ENCODE measurements at places on chromosomes 3 and 15.
A peak's percentile ranks its signal among the peaks of the same experiment; 100 is the strongest.

- no peak for DNase-seq
These were observed 280.4 kb downstream of the CD47 start for GRCh38 chr3:107810171-107811071.

DNA sequence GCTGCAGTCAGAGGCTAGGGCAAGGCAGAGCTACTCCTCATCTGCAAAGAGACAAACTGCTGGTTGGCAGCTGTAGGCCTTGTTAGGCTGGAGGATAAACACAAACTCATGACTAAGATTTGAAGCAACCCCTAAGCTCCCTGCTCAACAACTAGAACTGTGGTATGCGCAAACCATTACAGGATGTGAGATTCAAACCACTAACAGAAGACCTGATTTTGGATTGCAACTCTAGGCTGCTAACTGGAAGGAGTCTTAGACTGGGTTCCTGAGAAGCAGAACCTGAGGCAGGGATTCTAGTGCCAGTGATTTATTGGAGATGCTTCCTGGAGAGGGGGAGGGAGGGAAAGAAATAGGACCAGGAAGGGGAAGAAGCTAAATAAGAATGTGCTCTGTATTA, 22.5 kb downstream of the CCR4 start:
- DNase-seq, result no peak

DNA sequence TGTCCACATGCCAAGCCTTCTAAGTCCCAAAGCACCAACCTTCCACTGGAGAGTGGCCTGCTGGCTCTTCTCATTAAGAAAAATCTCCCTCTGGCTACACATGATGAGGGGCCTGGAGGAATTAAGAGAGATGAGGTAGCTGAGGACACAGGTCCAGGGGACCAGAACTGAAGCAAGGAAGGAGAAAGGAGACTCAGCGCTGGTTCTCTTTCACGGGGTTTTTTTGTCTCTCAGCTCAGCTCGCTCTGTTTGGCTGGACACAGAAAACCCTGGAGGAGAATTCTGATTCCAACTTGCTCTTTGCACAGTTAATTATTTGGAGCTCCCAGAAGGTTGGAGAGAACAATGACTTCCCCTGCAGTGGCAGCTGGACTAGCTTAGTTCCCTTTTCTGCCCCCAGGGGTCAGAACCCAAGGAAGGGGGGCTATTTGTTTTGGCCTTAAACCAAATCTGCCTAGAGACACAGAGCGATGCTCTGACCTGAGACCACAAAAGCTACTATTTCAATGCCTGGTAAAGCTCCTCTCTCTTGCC, 507.6 kb downstream of the FHIT start:
- DNase-seq, result no peak

DNA sequence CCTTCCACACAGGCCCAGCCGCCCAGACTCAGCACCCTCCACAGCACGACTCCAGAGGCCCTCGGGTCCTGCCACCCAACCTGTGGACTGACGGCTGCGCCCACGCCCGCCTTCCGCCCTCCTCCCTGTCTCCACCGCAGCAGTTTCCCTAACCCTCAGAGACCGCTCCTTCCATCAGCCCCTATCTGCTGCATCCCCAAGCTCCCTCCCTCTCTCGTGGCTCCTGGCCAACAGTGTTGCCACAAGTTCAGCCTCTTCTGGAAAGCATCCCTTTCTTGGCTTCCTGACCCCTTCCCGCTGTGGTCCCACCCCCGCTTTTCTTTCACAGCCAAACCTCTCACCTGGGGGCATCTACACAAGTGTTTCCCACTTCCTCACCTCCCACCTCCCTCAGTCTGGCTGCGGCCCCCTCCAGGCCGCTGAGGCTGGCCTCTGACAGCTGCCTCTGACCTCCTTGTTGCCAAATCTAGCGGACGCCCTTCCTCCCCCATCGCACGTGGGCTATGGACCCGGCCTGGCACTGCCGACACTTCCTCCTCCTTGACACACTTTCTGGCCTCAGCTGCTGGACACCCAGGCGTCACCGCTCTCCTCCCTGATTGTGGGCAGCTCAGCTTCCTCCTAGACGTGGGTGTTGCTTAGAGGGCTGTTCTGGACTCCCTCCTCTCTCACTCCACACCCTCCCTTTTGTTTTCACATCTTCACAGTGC, 168.8 kb upstream of the TLE3 start:
- DNase-seq, result no peak

DNA sequence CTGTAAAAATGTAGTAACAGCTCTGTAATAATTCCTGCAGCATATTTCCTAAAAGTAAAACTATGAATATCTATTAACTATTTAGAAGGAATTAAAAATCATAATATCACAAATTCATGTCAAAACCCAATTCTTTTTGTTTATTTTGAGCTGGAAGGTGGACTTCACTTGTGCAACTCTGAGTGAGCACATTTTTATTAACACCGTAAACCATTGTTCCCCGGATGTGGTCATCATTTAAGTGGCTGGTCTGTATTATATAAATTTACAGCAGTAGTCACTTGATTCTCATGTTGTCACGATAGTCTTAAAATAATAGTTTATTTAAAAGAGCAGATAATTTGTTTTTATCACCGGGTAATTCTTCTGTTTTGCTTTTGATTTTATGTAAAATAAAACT, 43.0 kb upstream of the UTS2B start:
- no peak for DNase-seq

DNA sequence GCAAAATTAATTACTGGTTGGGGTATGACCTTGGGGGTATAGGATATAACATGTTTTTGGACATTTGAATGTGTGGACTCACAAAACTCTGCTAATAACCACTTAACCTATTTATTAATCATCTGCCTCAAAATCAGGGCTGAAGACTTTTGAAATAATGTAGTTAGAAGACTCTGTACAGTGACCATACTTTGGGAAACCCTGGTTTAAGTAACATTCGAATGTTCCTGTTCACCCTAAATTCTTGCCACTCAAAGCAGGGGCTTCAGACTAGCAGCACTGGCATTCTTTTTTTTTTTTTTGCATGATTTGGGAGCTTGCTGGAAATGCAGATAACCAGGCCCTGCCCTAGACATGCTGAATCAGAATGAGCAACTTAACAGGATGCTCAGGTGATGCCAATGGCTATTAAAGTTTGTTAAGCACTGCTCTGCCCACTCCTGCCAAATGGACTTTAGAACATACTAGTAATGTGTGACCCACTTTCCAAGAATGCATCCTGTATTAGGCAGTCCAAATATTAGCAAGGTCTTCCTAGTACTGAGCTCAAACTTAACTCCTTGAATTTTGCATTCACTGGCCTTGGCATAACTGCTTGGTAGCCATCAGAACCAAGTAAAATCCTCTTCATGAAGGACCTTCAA, 12.7 kb upstream of the ST3GAL6 start:
- no peak for DNase-seq

GRCh38 chr15:89628806-89629715, 26.2 kb downstream of the KIF7 start:
- DNase-seq, result no peak

DNA sequence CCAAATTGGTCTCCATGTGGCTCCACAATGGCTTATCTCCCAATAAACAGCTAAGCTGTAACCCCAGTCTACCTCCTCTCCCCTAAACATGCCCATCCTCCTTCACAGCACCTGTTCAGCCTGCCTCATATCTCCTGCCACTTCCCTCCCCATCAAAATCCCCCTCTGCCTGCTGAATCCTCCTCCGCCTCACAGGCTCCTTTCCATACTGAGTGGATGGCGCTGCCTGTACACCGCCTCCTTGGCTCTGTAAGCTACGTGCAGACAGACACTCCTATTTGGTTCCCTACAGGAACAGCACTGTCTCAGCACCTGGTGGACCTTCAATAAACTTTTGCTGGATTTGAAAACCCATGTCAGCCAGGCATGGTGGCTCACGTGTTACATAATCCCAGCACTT, 53.7 kb downstream of the ADCY5 start:
- no peak for DNase-seq

GRCh38 chr3:103085465-103085864, 650.6 kb downstream of the ZPLD1 start:
- no peak for DNase-seq

DNA sequence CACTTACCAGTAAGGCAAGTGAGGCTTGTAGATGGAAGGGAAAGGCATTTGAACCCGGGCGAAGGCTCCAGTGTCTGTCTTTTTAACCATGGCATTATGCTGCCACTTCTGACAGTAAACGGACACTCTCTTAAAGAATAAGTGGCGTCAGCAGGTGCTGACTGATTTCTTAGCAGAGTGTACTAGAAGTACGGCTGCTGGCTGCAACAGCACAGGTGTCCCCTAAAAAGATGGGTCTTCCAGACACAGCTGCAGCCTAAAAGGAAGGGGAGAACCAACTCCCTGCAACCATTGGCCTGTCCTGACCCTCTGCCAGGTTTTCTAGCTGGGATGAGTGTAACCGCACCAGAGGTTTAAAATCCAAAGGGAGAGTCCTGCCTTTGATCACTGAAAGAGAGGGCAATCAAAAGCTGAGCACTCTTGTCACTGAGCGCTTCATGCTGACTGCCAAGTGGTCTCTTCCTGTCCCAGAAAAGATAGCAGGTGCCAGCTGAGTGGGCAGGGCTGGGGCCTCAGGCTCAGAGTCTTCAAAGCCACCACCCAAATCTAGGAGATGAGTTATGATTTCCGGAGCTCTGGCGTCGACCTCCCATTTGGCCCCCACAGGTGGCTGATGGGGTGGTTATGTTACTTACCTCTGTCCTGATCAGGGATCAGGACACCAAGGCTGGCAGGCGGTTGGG, 255.8 kb downstream of the SLCO3A1 start:
- no peak for DNase-seq

GRCh38 chr3:42351207-42351606, 59.2 kb downstream of the LYZL4 start:
- DNase-seq, result no peak

GRCh38 chr3:171172070-171172469, 145.6 kb upstream of the SLC2A2 start:
- no peak for DNase-seq

DNA sequence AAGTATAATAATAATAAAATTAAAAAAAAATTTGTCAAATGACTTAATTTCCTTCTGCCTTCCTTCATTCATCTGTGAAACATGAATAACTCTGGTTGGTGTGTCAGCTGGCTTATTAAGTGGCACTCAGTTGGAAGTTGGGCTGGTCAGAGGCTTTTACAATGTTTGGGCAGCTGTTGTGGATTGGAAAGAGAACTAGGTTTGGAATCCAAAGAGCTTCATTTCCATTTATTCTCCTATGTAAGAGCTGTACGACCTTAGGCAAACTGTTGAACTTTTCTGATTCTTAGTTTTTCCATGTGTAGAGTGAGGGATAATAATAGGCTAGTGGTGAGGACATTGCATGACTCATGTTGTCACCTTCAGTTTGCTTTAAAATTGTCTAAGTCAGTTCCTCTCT, 606.7 kb downstream of the PDCD6IP start:
- no peak for DNase-seq

GRCh38 chr3:111621535-111621934, 26.4 kb upstream of the ZBED2 start:
- no peak for DNase-seq

DNA sequence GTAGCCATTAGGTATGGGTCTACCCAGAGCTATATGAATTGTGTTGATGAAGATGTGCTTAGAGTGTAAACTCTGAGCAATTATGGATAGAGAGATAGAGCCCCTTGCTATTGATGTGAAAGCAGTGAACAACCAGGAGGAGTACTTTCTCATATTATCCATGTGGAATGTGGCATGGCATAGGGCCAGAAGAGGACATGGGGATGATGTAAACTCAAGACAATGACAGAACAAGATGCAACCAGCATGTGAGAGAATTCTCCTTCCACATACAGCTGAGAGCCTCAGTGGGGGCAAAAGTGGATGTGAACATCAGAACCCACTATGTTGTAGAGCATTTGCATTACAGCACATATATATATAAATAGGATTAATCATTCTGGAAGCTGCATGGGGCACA, 36.4 kb upstream of the BNC1 start:
- DNase-seq, result no peak

GRCh38 chr3:167729591-167729990, 5.1 kb downstream of the PDCD10 start:
- no peak for DNase-seq

- peak; percentile 11 for DNase-seq
These were observed 916 bp downstream of the IL17RD start for GRCh38 chr3:57164217-57164656.

GRCh38 chr3:73069187-73069586, 7.7 kb downstream of the EBLN2 start:
- DNase-seq, result no peak

- DNase-seq, result no peak
These were observed 95.4 kb upstream of the RNU6-1 start for GRCh38 chr15:67935244-67935643.

DNA sequence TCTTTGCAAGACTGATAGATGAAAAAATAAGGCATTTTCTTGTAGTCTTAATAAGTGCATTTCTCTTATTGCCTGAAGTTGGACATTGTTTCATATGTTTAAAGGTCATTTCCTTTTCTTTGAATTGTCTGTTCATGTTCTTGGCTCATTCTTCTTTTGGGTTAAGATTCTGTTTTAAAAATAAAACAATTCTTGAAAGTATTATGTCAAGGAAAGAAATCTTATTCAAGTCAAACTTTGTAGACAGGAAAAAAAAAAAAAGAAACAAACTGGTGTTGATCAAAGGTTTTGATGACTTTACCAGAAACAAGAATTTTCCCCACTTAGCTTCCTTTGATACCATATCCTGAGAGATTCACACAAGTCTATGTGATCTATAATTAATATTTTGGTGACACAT, 132.9 kb upstream of the AADACL2 start:
- no peak for DNase-seq

DNA sequence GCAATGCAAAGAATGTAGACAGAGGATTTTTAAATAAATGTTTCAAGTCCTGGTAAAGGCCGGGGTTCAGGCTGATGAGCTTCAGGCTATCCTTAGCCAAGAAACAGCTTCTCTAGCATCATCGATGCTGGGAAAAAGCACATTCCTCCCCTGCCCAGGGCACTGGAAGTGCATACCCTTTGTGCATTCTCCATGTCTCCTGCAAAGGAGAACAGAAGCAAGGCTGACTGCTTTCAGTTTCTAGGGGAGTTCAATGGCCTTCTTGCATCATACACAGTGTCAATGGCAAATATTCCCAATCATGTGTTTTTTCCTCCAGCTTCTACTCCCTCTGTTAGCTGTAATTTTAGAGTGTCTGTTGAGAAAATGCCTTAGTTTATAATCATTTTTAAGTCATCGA, 59.9 kb downstream of the GPR176 start:
- no peak for DNase-seq

- DNase-seq, result no peak
These were observed 8.2 kb upstream of the VGLL4 start for GRCh38 chr3:11651900-11652299.

DNA sequence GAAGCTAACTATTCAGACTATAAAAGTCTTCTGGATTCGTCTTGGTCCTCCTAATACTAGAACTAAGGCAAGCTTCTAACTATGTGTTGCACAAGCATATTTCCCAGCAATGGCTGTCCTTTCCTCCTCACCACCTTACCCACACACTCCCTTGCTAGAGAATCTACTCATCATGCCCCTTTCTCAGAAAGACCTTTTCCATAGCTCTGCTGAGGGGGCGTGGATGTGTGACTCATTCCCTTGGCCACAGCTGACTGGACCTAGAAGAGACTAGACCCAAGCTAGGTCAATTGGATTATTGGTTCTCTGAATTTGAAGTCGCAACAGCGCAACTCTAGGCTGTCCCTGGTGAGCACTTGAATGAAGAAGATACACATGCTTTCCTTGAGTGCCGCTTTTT, 47.1 kb downstream of the ERC2 start:
- DNase-seq, result no peak
